Activated T-cell treated with anti-CD3 and anti-CD28 coated beads for 1 hour (primary cell): ENCODE measurements at places on chromosomes 7 and 10.
A peak's percentile ranks its signal among the peaks of the same experiment; 100 is the strongest.

DNA sequence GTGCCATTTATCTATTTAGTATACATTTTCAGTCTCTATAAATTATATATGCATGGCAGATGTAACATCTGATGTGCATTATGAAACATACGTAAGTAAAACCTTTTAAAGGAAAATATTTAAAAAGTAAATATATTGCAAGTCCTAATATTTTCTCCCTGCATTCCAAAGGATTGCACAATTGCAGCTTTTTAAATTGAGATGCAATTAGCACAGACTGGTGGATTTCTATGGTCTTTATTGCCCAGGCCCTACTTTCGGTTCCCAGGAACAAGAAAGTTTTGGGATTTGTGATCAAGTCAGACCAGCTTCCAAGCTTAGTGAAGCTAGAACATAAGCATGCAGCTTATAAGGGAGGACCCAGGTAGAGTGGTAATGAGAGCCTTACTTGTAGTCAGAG, 337.8 kb downstream of the NRG3 start:
- no peak for DNase-seq

GRCh38 chr7:47024991-47025390, 556.9 kb downstream of the TNS3 start:
- no peak for DNase-seq

DNA sequence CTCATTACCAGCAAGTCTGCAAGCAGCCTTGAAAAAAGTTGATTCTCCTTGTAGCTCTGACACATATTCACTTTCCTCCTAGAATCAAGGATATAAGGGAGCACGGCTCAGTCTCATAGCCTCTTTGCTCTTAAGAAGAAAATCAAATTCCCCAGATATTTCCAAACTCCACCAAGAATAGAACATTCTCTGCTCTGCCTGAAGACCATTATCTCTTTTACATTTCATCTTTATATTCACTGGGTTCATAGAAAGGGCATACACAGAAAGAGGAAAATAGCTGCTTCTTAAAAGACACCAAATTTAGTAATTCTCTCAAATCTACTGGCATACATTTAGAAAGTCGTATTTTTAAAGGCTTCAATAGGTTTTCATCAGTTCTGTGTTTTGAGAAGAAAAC, 92.0 kb downstream of the HPSE2 start:
- DNase-seq, result no peak

DNA sequence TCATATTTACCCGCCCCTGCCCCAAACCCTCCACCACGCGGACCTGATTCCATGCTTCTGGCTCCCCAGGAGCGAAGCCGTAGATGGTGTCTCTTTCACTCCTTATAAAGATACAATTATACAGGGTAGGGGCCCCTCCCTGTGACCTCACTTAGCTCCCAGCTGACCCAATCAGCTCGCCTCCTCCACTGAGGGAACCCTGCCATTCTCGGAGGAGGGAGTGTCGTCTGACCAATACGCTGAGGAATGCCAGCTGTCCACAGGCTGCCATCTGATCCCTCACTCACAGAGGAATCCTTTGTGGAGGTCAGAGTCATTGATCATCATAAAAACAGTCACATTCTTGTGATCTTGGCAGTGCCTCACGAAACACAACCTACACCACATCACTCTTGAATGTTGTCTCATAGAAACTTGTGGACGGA, 67.5 kb upstream of the INSIG1 start:
- no peak for DNase-seq

GRCh38 chr10:29987471-29987870, 71.9 kb downstream of the JCAD start:
- no peak for DNase-seq

GRCh38 chr10:77162697-77163096, 474.9 kb downstream of the KCNMA1 start:
- no peak for DNase-seq

DNA sequence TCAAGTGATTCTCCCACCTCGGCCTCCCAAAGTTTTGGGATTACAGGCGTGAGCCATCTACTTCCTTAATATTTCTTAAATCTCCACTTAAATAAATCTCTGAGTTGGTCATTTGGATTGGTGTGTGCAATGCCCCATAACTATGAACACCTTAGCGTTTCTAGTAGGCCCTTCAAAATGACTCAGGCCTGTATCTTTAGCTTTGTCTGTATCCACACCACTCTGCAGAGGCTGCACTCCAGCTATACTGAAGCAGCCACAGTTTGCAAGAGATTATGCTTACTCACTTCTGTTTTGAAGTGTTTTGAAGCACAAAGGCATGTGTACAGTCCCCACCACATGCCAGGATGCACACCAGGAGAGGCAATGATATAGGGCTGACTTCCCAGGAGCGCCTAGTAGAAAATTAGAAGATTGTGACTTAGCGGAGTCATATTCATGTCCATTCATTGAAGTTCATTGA, 2.4 kb upstream of the ST7 start:
- no peak for DNase-seq

DNA sequence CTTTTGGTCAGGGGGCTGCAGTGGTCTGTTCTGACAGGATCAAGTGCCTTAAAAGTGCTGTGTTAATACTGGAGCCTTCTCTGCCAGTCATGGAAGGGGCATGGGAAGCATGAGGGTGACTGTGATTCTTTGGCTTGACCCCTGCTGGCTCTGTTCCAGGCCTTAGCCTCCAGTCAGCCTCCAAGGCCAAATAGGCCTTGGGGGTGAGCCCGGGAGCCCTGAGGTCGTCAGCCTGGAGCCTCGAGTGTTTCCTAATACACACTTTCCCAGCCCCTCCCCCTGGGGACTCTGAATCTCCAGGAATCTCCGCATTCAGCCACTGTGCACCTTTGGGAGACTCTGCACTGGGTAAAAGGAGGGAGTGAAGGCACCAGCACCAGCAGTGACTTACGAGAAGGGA, 10.0 kb downstream of the HKDC1 start:
- DNase-seq, result no peak

DNA sequence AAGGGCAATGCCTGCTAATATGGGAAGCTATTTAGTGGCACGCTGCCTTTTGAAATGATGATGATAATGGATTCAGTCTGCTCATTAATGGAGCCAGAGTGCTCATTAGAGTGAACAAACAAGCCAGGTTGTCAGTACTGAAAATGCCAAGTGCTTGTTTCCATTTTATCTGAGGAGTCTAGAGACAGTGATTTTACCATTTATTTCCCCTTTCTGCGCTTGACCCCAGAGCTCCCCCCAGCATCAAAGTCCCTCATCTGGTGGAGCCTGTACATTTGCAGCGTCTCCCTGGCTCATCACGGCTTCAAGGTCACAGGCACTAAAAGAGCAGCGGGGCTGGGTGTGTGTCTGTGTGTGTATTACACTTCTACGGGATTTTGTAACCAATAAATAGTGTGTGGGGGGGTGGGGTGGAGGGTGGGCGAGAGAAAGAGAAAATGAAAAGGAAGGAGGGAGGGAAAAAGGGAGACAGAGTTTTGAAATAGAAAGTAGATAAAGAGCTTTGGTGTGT, 553.8 kb downstream of the TFEC start:
- DNase-seq, result no peak

- DNase-seq, result no peak
Observed at GRCh38 chr10:93160829-93161228, 87.1 kb downstream of the CYP26A1 start.

DNA sequence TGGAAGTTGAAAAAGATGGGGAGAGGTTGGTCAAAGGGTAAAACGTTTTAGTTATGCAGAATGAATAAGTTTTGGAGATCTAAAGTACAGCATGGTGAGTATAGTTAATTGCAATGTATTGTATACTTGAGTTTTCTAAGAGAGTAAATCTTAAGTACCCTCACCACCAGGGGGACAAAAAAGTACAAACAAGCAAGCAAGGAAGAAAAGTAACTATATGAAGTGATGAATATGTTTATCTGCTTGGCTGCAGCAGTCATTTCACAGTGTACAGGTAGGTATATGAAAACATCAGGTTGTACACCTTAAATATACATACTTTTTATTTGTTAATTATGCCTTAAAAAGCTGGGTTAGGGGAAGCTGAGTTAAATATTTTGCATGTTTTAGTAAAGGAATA, 157.3 kb downstream of the PCLO start:
- DNase-seq, result no peak

DNA sequence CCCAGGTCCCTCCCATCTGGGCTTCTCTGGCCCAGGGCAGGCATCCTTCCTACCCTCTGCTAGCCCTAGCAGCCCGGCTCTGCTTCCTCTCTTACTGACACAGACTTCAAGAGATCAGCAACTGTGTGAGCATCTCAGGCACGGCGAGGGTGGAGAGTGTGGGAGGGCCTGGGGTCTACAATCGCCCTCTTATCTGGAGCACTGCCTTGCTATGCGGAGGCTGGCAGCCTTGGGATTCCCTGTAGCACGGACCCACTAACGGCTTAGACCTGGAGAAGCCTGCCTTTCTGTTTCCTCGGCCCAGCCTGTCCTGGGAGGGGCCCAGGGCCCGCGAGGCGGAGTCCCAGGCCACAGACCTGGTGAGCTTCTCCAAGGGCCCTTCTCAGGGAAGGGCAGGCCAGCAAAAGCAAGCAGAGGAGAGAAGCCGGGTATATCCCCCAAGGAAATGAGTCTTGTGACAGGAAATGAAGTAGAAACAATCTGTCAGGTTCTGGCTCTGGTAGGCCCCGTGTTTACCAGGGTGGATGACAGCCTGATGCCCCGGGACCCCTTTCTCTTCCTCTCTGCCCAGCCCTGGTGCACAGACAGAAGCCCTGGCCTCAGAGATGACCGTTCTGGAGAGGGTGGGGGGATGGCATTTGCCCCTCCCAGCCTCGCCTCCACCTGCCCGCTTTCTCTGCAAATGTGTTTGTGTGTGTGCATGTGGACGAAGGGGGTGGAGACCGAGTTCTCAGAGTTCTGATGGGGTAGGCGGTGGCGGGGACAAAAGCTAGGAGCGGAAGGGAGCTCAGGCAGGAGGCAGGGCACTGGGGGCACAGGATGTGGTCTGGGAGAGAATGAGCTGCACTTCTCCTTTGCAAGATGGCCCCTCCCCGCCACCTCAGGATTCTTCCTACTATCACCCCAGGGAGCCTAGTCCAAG, 2.5 kb downstream of the LRCH4 start:
- DNase-seq, result peak; percentile 40

- DNase-seq, result no peak
Observed at GRCh38 chr7:46934198-46934825, 647.6 kb downstream of the TNS3 start.

- no peak for DNase-seq
Observed at GRCh38 chr10:129728246-129728820, 235.7 kb downstream of the EBF3 start.

- no peak for DNase-seq
Observed at GRCh38 chr10:72267381-72267780, 6.3 kb upstream of the DDIT4 start.

- DNase-seq, result no peak
Observed at GRCh38 chr10:5611899-5612680, 54.3 kb downstream of the ASB13 start.

GRCh38 chr10:123600177-123600576, 66.0 kb upstream of the GPR26 start:
- no peak for DNase-seq

GRCh38 chr7:128322040-128322643, 21.6 kb downstream of the RBM28 start:
- no peak for DNase-seq

DNA sequence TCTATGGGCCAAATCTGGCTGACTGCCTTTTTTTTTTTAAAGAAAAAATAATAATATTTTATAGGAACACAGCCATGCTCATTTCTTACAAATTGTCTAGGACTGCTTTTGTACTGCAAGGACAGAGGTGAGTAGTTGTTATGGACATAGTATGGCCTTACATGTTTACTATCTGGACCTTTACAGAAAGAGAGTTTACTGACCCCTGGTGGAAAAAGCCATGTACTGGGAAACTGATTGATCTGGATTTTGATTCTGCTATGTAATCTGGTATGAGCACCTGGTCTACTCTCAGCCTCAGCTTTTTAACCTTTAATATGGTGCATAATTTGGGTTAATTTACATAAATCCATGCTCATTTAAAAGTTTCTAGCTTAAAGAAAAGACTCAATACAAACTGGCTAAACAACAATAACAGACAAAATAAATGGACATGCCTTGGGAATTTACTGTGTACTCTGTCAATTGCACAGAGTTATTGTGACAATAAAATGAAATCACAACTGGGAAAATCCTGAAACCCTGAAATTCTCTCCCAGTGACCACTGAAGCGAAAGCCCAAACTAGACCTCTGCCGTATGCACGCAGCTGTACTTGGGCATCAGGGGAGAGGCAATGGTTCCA, 260.7 kb downstream of the BMPER start:
- DNase-seq, result no peak

DNA sequence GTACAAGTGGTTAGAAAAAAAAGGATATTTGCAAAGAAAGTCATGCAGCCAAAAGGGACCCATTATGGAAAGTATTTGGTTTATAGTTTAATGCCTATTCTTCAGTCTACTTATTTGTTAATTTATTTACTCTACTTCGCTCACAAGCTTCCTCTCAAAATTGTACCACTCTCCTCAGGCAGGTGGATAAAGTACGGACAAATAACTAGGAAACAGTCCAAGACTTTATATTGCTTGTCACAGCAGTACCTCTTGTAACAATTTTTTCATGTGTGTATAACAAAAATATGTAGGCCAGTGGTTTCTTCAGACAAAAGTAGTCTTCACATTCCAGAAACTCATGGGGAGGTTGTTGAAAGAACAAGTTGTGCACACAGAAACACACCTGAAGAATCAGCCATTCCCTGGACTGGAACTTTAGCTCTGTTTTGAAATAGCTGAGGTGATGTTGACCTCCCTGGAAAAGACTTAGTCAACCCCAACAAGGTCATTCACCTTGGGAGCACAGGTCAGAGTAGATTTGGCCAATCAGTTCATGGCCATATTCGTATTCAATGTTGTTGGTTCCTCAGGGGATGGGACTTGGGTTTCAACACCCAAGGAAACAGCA, 73.4 kb downstream of the TES start:
- no peak for DNase-seq

GRCh38 chr7:36287371-36288241, 102.1 kb upstream of the ANLN start:
- no peak for DNase-seq
